Spleen (tissue), 13 donors: ENCODE measurements at places on chromosomes 1 and 21.

GRCh38 chr1:242870966-242871365, 346.5 kb upstream of the PLD5 start:
- DNase-seq: no peak

- no peak for DNase-seq
Measured at GRCh38 chr1:240171907-240172306, 80.2 kb downstream of the FMN2 start.

- DNase-seq: no peak
Measured at GRCh38 chr1:243693800-243694199, 156.2 kb downstream of the AKT3 start.

DNA sequence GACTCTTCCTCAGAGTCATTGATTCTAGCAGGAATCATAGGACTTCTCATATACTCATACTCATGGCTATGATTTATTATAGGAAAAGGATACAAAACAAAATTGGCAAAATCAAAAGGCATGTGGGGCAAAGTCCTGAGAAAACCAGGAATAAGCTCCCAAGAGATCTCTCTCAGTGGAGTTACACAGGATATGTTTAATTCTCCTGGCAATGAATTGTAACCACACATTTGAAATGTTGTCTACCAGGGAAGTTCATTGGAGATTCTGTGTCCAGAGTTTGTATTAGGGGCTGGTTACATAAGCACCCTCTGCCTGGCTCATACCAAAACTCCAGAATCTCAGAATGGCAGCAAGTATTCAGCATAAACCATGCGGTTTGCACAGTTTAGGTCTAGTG, 63.9 kb downstream of the ADAMTS1 start:
- DNase-seq: no peak

DNA sequence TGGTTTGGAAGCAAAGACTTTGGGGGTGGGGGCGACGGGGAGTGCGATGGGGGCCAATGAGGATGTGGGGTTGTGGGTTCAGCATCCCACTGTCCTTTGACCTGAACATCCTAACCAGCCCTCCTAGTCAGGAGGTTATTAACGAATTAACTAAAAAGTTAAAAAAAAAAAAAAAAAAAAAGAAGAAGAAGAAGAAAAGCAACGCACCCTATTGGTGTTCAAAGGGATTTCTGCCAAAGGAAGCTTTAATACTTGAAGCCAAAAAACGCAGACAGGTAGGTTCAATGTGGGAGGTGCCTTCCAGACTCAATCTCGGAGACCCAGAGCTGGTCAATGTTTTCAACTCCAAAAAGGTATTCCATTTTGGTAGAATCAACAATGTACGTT, 2.2 kb downstream of the CLIC6 start:
- no peak for DNase-seq

DNA sequence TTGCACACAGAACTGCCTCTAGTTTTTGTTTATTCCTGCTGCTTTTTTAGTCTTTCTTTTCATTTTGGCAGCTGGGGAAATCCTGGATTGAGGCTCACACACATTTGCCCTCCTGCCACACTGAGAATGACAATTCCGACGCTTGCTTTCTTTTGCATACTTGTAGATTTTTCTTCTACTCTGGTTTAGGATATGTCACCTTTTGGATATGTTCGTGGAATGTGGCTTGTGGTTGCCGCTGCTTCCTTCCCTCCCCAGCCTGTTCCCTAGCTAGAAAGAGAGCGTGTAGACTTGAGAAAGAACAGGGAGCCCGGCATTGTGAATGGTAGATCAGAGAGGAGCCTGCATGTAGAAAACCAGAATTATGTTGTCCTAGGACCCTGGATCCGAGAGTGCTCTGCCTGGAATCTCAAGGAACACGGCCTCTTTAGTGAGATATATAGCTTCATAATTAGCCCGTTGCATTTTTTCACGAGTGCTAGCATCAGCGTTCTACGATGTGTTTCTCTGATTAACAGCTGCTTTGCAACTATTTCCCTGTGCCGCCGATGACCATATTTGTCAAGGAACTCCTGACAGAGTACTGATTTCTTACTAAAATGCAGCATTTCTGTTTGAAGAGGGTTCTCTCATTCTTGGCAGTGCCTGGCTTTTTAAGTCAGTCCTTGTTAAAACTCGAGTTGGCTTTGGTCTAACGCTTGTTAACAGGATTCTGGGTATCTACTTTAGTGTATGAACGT, 56.2 kb downstream of the PEX14 start:
- no peak for DNase-seq

- no peak for DNase-seq
Measured at GRCh38 chr1:27473755-27474154, 16.2 kb downstream of the WASF2 start.

DNA sequence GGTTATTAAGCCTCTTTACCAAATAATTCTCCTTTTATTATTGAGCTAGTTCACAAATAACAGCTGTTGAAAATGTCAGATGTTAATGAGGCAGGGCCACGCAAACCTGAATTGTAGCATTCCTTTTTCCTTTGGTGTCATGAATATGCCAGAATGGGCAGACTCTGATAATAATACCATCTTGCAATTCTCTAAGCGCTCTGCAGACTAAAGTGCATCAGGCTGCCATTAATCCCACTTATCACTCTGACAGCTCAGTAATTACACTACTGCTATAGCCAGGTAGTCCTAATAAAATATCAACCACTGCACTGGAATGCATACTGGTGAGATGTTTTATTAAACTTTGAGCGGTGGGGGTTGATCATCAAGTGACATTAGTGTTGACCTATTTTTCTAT, 177.7 kb downstream of the DPYD start:
- no peak for DNase-seq

GRCh38 chr21:40769231-40769630, 77.7 kb downstream of the DSCAM start:
- DNase-seq: no peak

DNA sequence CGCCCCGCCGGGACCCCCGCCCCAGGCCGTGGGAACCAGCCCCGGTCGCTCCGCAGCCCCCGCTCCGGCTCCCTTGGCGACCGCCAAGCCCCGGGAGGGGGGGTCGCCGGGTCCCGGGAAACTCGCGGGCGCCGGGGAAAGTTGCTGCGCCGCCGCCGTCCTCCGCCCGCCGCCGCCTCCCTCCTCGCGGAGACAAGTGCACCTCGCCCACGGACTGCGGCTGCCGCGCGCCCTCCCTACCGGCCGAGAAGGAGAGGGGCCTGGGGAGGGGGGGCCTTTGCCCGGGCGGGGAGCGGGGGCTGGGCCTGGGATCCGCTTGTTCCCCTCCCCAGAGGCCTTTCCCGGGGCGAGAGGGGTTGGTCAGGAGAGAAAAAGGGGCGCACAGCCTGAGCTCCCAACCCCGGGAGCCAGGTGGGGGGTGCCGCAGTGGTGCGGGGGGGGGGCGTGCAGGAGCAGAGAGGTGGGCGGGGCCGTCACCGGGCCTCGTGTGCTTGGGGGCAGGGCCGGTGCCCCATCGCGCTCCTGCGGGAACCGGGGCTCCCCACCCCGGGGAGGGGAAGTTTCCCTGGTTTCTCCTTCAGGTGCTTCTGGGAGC, 592 bp downstream of the AGRN start:
- DNase-seq: no peak

DNA sequence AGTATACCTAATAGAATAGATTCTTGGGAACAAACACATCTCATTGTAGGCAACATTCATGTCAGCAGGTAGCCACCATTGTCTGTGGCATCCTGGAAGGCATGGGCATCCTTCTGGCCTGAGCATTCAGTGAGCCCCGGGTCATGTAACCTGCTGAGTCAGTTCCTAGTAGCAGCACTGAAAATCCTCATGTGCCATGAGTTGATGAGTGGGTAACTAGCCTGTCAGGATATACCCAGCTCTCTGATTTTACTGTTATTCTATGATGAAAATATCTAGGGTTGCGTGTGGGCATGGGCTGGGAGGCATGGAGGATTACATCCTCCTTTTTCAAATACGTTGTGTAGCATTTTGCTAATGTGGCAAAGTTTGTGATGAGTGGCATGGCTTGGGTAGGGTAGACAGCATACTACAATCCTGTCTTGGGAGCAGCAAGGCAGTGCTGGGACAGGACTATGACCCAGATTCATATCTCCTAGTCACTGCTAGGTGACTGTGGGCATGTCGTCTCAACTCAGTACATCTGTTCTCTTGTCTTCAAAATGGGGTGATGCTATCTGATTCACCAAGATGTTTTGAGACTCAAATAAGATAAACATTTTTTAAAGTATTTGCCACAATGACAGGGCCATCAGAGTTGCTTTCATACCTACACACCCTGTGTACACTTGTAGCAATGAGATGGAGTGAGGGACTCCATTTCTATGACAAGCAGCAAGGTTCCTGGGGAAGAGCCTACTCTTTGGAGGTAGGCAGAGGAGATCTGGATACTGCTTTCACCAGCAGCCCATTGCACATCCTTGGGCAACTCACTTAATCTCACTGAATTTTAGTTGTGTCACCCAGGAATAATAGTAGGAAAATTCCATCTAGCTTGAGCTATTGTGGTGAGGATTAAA, 62.5 kb downstream of the CD58 start:
- DNase-seq: no peak

DNA sequence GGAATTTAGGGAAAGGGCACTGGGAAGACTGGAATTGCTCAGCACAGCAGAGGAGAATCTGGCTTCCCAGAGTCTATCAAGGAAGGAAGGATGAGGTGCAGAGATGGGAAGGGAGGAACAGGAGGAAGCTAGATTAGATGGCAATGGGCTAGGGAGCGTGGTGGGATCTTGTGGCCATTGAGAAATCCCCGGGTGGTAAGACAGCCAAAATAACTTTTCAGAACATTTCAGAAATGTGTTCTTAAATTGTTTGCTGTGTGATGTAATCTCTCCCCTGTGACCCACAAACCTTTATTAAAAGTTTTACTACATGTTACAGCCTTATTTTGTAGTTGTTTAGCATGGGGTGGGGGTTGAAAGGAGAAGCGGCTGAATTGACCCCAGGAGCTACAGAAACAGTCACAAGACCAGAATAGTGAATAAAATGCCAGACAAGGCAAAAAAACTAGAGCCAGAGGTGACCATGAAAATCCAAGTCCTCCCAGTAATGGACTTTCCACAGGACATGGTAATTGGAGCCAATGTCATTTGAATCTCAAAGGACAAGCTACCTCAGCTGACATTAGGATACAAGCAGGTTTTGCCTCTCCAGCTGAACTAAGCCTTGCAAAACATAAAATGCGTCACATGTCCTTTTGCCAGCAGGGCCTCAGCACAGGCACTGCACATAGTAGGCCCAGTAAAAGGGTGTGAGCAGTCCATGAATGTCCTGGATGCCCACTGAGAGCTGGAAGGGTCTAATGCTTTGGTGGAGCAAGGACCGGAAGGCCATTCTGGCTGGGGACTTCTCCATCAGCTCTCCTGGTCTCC, 980 bp upstream of the AHCYL1 start:
- no peak for DNase-seq

DNA sequence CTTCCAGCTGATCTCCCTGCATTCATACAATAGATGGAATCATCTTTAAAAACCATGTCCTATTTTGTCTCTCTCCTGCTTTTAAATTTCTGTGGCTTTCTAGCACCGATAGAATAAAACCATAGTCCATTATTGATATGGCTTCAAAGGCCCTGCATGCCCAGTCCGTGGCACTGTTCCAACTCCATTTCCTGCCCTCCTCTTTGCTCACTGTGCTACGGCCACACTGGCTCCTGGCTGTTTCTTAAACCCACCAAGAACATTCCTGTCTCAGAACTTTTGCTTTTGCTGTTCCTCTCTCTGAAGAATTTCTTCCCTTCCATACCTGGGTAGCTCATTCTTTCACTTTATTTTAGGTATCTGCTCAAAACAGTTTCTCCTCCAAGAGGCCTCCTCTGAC, 7.2 kb downstream of the SLAMF1 start:
- no peak for DNase-seq

DNA sequence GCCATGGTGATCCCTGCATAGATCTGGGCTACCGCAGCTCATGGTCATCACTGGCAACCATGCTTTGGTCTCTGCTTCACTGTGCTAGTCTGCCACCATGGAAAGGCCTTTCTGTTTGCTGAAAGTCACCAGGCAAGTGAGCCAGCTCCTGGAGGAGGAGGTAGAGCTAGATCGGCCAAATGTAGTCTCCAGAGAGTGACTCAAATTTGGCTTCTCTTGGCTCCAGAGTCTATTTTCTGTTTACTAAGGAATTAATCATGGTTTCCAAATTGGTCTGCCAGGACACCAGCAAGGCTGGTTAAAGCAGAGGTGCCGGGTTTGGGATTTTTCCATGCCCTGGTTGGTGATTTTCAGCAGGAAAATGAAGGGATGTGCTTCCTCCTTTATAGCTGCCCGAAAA, 52.7 kb upstream of the IVNS1ABP start:
- DNase-seq: no peak

DNA sequence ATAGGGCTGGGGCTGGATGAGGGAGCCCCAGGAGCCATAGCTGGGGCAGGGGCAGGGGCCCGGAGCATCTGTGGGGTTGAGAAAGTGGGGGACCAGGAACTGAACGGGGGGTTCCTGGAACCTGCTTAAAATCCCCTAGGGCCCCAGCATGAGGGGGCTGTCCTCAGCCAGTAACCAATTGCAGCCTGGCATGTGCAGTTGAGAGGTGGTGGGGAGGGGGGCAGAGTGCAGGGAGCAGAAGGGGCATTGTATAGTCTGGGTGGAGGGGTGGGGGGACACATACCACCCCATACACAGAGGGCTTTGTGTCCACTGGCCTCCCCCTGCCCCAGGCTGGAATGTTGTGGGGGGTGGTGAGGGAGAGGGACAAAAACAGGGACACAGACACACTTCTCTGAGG, at the start of gene MPZ:
Gene MPZ (minus strand): TSS at position 101 of the 400 bp plus-strand sequence. CDS start 63 bp downstream, at position 38.
- no peak for DNase-seq

DNA sequence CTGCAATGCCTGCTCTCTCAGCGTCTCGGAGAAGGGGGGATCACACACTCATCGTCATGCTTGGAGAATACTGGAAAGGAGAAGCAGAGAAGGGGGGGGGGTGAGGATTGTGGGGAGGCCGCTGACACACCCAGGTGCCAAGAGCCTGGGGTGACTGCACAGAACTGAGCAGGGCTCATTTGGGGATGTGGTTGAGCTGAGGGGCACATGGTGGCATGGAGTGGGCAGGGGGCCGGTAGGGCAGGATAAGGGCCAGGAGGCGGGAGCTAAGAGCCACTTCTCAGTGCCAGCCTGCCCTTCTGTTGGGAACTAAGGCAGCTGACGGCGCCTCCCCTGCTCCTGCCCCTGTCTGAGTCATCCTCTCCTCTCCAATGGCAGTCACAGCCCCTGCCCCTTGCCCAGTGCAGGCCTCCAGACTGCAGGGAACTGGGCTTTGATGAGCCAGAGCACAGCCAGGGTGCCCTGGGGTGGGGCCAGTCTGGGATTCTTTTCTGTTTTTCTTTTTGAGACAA, 27.2 kb downstream of the MRPL37 start:
- DNase-seq: peak; percentile 64

- peak; percentile 85 for DNase-seq
Measured at GRCh38 chr1:226002667-226003501, 3.7 kb upstream of the SDE2 start.

GRCh38 chr1:93822730-93823425, 56.1 kb downstream of the DNTTIP2 start:
- no peak for DNase-seq

DNA sequence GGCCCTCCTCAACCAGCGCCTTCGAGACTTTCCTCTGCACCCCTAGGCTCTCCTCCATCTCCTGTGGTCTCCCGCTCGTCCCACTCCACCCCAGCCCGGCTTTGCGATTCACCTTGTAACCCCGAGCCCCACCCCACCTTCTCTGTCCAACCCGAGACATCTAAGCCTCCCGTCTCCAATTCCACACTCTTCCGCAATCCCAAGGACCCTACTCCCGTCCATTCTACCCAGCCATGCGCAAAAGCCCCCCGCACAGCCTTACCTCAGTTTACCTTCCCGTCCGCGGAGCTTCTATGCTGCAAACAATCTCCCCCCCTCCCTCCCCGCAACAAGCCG, 174 bp downstream of the SH3BP5L start:
- DNase-seq: no peak

- no peak for DNase-seq
Measured at GRCh38 chr1:228795596-228795995, 60.3 kb downstream of the RHOU start.

GRCh38 chr1:154557939-154558719, at the start of gene UBE2Q1:
TSS of gene UBE2Q1 (minus strand) at chr1:154558662. CDS start at chr1:154558553, 109 bp downstream.
- peak; percentile 96 for DNase-seq
